ENCODE measurements at places on chromosomes 7 and 10.
A peak's percentile ranks its signal among the peaks of the same experiment; 100 is the strongest.

DNA sequence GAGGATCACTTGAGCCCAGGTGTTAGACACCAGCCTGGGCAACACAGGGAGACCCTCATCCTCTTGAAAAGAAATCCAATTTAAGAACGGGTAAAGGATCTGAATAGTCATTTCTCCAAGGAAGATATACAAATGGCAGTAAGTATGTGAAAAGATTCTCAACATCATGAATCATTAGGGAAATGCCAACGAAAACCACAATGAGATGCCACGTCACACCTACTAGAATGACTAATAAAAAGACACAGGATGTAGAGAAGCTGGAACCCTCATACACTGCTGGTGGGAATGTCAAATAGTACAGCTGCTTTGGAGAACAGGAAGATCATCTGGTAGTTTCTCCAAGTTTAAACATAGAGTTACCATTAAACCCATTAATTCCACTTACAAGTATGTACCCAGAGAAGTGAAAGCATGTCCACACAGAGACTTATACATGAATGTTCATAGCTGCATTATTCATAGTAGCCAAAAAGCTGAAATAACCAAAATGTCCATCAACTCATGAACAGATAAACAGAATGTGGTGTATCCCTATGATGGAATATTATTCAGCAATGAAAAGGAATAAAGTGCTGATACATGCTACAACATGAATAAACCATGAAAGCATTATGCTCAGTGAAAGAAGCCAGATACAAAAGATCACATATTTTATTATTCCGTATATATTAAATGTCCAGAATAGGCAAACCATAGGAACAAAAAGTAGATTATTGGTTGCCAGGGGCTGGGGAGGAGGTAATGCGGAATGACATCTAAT, 13.1 kb upstream of the ZMIZ2 start:
- DNase-seq, result peak; percentile 98

GRCh38 chr10:71736570-71736952, 17.0 kb upstream of the C10orf105 start:
- no peak for DNase-seq

GRCh38 chr7:92010215-92010614, 69.6 kb downstream of the AKAP9 start:
- DNase-seq, result no peak

GRCh38 chr7:34849986-34850385, 187.3 kb downstream of the DPY19L1 start:
- DNase-seq, result no peak

GRCh38 chr7:155962191-155962967, 150.1 kb upstream of the SHH start:
- DNase-seq, result no peak

GRCh38 chr7:101129603-101130117, 2.8 kb downstream of the SERPINE1 start:
- DNase-seq, result peak; percentile 47

- peak; percentile 55 for DNase-seq
These were observed 38.6 kb upstream of the RSBN1L start for GRCh38 chr7:77657427-77658224.

DNA sequence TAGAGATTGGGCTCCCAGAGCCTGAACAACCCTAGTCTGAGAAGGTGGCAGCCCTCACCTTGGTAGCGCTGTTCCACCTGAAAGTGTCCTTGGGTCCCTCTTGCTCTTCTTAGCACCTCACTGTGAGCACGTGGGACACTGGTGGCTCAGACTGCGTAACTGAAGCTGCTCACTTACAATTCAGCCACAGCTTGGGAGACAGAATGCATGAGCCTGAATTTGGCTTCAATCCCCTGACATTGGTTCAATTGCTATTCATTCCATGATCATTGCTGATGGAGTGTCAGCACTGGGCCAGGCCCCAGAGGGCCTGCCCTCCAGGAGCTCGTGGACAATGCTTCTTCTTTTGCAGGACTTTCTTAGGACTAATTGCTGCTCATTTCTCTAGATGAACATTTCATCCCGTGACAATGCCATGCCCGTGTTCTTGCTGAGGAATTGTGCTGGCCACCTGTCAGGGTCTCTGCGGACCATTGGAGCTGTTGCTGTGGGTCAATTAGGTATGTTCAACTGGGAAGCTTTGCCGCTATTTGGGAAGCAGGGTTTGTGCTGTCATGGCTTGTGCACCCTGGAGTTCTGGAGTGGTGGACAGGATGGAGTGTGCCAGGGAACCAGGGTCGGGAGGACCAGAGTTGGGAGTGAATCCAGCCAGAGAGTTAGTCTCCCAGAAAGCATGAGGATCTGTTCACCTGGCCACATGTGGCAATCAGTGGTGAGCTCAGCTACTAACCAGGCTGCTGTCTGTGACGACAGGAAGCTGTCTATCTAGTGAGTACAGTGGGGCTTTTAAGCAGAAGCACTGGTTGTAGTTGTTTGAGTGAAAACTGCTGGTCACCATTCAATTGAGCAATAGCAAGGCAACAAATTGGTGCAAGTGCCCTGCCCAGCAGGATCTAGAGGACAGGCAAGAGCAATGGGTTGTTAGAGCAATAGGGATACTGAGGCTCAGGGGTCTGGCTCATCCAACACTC, 105.1 kb downstream of the WDFY4 start:
- DNase-seq, result no peak

GRCh38 chr7:16926861-16927260, 45.1 kb upstream of the AGR3 start:
- no peak for DNase-seq

GRCh38 chr7:135380351-135380750, 129.6 kb downstream of the CNOT4 start:
- no peak for DNase-seq

GRCh38 chr10:1597370-1598146, 139.8 kb downstream of the ADARB2 start:
- no peak for DNase-seq

DNA sequence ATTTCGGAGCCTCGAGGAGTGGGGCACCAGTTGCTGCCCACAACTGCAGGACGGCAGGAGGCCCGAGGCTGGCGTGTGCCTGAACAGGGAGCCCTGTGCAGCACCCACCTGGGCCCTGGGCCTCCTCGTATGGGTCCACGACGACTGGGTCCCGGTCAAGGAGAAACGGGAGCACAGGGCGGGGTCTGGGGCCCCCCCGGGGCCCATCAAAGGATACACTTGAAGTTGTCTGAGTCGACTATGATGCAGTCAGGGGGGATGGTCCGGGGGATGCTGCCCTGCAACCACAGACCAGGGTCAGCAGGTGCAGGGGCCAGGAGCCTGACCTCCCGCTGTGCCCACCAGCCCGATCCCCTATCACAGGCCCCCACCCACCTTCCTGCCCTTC, 28.5 kb upstream of the NKX6-2 start:
- DNase-seq, result no peak

DNA sequence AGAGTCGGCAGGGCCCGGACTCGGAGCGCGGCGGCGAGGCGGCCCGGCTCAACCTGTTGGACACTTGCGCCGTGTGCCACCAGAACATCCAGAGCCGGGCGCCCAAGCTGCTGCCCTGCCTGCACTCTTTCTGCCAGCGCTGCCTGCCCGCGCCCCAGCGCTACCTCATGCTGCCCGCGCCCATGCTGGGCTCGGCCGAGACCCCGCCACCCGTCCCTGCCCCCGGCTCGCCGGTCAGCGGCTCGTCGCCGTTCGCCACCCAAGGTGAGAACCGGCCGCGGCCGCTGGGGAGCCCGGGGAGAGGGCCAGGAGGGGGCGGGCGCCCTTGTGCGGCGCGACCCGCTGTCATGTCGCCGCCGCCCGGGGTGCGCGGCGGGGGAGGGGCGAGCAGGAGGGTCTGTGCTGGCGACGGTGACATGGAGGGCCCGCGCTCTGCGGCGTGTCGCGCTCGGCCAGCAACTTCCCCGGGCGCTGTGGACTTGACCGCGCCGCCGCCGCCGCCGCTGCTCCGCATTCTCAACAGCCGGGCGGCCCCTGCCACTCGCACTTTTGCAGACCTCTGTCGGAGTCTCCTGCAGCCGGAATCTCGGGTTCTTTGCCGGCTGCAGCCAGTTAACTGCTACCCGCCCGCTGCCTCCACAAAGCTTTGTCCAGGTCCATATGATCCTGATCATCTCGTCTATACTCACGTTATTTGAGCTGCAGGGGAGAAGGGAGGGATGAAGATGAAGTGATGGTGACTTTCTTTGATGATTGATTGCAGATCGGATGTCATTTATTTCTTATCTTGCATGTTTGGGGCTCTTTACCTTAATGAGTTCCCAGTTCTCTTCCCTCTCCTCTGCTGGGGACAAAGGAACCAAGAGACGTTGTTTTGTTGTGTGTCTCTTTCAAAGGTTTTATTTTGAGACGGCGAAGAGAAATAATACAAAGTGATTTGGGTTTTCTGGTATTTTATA, 869 bp downstream of the TRIM24 start:
- DNase-seq, result peak; percentile 31

DNA sequence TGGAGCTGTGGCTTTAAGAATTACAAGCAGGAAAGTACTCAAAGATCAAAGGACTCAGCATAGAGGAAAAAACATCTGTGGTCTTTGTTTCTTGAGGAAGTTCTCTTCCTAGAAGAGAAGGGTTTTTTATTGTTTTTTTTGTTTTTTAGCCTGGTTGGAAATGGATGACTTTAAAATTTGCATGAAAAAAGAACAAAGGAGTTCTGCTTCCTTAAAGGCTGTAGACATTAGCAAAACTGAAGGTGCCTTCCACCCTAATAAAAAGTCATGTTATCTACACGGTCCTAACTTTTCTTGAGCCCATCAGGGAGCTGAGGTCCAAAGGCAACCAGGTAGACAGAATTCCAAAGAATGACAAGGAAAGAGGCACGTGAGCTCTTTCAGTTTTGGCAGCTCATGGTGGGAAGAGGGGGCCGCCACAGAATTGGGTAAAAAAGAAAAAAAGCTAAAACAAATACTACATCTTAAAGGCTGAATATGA, 356.6 kb downstream of the SH2D4B start:
- no peak for DNase-seq

DNA sequence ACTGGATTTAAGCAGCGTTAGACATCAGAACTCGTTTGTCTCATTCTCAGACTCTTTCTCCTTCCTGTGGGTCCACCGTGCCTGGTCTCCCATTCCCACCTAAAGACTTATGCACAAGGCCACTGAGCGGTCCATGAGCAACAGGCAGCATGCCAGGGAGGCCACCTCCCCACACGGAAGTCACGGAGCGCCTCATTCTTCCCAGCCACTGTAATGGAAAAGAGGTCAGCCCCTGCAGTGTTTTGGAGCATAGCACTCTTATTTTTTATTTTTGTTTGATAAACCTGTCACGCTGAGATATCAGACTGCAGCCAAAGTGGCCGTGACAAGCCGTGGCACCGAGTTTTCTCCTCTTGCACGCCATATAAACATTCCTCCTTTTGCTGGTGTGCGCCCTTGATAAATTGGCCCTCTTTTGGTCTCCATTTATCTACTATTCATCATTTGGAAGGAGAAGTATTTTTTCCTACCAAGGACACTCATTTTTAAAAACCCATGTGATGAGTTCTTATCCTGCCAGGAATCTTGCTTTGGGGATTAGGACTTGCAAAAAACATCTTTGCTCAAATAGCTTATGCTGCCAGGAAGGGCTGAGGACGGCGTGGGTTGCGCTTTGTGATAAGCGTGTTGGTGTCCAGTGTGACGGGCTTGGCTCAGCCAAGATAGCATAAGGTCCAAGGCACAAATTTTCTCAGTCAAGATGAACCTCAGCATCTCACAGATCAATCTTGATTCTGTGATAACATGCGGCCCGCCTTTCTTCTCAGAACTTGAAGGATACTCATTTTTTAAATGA, 206.0 kb downstream of the CCDC3 start:
- DNase-seq, result no peak

DNA sequence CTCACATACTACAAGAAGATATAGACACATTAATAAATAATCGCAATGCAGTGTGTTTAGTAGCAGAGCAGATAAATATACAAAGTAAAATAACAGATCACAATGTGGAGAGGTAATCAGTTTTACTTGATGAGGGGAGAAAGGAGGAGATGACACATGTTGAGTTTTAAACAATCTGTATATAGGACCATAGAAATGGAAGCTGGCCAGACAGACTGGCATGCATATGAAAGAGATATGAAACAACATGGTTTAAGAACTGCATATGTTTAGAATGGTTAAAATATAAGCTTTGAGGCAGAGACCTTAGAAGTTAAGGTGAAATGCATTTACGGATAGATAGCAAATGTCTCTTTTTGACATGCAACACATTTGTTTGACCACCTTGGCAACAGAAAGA, 19.8 kb upstream of the CCDC7 start:
- DNase-seq, result no peak

DNA sequence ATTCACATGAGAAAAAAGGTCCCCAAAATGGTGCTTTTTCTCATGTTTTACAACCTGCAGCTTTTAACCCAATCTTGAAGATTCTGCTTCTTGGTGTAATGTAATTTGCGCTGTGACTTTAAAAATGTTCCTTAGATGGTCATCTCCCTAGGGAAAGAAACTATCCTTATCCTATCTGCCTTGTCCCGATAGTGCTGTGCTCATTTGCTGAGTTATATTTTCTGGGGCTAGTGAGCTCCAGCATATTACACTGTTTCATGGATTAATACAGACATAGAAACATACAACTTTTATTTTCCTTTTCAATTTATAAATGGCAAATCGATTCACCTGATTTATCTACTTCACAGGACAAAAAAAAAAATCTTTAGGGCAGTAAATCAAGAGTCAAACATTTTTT, 2.8 kb downstream of the WAPL start:
- DNase-seq, result no peak

- peak; percentile 95 for DNase-seq
These were observed 17.9 kb upstream of the BAIAP2L1 start for GRCh38 chr7:98418636-98419315.

GRCh38 chr7:44177570-44178131, 11.6 kb downstream of the GCK start:
- DNase-seq, result peak; percentile 33

- DNase-seq, result no peak
These were observed 24.8 kb downstream of the GBX1 start for GRCh38 chr7:151142686-151143040.

- no peak for DNase-seq
These were observed 10.5 kb downstream of the UBTD1 start for GRCh38 chr10:97509120-97509680.

GRCh38 chr10:14684354-14684753, 90.3 kb downstream of the FAM107B start:
- no peak for DNase-seq

GRCh38 chr10:29713450-29713849, 78.7 kb upstream of the SVIL start:
- DNase-seq, result no peak

- no peak for DNase-seq
These were observed 545.9 kb downstream of the REEP3 start for GRCh38 chr10:64067009-64067606.

- no peak for DNase-seq
These were observed 55.5 kb upstream of the CCNJ start for GRCh38 chr10:95987685-95988426.

DNA sequence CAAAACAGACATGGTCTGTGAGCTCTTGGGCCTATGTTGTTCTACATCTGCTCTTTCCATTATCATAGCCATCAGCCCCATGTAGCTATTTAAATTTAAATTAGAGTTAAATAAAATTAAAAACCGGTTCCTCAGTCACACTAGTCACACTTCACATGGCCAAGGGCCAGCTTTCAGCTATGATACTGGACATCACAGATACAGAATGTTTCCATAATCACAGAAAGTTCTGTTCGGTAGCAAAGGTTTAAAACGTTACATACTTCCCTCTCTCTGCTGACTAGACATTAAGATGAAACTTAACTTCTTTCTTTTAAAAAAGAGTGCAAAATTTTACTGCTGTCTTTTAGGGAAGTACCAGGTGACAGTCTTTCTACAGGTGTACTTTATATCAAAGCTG, 43.0 kb downstream of the SRPK2 start:
- no peak for DNase-seq

GRCh38 chr10:15440204-15440711, 69.2 kb upstream of the FAM171A1 start:
- DNase-seq, result no peak

Data from amniotic epithelial cell (primary cell).